SW480 (cell line): ENCODE measurements at places on chromosomes 12 and 14.
A peak's percentile ranks its signal among the peaks of the same experiment; 100 is the strongest.

GRCh38 chr12:25459541-25459951 is 93.5 kb downstream of the LMNTD1 start:
- no peak for DNase-seq

DNA sequence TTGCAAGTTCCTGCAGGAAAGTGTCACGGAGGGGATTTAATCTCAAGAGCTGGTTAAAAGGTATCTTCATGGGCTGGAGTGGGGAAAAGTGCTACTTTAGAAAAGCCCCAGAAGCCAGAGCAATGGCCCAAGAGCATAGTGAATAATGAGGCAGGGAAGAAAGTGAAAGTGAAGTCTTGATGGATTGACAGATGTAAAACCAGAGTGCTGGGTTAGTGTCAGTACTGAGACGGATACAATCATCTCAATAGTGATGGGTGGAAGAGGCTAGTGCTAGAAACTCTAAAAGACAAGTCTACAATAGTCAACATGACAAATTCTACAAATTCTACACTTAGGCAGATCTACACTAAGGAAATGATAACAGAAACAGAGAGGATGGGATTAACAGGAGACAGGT is 68.1 kb downstream of the CIT start:
- peak; percentile 6 for DNase-seq

- no peak for DNase-seq
Observed at GRCh38 chr12:121196902-121197301, 13.0 kb upstream of the P2RX4 start.

DNA sequence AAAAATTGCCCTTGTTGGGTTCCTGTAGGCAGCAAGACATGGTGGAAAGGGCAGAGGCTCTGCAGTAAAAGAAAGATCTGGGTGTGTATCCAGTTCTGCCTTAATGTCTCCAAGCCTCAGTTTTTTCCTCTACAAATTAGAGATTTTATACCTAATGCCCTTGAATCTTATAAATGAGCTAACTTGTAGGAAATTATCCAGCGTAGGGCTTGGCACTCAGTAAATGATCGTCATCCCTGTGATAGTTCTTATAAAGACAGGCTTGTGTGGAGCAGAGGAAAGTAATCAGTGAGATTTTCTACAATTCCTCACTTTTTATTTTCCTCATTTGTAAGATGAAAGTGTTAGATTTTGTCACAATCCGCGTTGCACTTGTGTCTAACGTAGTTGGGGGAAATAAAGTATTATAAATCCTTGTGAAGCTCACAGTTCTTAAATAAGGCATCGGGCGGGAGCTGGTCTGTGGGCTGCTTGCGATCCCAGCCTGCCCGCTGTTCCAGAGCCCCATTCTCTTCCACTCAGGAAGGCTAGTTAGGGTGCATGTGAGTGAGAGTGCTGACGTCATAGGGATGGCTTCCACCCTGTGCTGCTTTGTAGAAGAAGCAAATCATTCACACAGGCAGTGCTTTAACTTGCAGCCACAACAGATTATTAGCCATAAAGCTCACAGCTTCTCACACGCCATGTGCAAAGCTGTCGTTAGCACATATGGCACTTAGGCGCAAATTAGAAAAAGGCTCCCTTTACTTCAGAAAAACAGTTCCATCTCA is 87.6 kb downstream of the EML1 start:
- no peak for DNase-seq

DNA sequence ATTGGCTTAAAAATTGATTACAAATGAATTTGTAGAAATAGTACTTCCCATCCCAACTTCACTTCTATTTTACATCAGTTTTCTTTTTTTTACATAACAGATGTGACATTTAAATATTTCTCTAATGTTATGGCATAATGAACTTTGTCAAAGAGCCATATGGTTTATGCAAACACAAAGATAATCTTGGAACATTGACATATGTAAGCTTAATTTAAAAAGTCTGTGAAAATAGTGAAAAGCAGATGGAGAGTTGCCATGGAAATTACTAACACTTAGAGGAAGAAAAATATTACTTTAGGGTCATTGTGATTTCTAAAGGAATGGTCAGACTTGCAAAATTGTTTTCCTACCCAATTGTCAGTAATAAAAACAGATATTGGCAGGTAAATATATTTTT is 232.4 kb downstream of the AEBP2 start:
- DNase-seq: no peak

GRCh38 chr14:78075555-78076277 is 94.5 kb upstream of the NRXN3 start:
- no peak for DNase-seq
